Cortex of kidney (tissue), 1 donor: ENCODE measurements at places on chromosomes 2 and 18.

- no peak for DNase-seq
Observed at GRCh38 chr2:101112772-101113157, 38.4 kb downstream of the TBC1D8 start.

DNA sequence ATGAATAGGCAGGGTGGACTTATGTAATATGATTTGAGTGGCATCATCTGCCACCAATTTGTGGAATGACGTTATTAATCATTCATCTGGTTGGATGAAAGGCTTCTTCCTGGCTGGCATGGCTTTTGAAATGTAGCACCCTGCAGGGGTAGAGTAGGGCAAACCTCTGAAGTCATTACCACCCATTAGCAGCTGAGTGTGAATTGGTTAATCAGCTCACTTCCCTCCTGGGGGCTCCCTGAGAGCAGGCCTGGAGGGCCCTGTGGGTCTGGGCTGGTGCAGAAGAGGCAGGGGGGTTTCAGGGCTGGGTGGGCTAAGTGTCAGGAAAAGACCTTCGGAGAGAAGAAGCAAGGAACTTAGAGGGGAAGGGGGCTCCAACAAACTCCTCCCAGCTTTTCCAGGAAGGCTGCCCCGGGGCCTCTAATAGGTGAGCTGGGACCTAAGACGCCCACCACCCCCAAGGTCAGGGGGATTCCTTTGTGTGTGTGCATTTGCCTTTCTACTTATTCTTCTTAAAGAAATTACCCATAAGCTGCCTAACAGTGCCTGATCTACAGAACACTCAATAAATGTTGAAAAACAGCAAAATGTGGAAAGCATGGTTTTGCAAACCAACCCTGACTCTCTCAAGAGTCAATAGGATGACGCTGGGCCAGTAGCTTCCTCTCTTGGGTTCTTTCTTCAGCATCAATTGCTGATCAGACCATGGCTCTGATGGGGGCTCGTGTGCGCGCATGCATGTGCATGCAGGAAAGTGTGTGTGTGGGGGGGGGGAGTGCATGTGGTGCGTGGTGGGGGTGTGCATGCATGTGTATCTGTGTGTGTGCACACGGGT is 49.7 kb upstream of the ZNF516 start:
- no peak for DNase-seq

DNA sequence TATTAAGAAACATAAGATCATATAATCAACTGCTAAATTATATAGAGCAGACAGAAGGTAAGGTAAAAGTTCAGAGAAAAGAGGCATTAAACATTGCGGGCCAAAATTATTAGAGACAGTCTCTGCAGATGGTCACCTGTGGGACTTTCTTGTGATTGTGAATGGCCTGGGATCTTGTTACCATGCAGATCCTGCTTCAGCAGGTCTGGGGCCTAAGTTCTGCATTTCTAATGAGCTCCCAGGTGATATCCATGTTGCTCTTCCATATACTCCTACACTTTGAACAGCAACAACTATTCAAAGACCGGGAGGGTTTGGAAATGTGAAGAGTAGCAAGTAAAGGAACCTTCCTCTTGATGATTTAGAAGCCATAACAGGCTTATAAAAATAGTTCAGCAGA is 8.5 kb upstream of the ETAA1 start:
- DNase-seq: no peak

GRCh38 chr2:144052083-144052482 is 467.8 kb downstream of the ZEB2 start:
- no peak for DNase-seq

GRCh38 chr2:173556816-173557215 is 202.1 kb downstream of the CDCA7 start:
- DNase-seq: no peak

GRCh38 chr2:43139996-43140621 is 86.3 kb downstream of the ZFP36L2 start:
- no peak for DNase-seq

- DNase-seq: no peak
Observed at GRCh38 chr18:13446610-13447461, 228.3 kb downstream of the LDLRAD4 start.

DNA sequence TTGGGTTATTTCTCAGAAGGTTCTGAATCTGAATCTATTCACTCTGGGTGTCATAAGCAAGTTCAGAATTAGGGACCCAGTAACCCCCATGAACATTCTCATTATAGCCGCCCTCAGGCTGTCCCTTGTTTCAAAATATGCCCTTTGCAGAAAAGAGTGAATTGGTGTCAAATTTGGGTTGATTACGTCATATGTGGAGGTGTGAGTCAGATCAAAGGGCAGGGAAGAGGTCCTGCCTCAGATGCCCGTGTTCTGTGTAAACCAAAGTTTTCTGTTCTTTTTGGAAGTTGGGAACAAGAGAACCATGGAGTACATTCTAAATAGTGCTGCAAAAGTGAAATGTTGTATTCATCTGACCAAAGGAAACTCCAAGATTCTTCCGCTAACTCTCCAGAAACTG is 5.8 kb downstream of the FAM110C start:
- DNase-seq: no peak

GRCh38 chr2:100754951-100755350 is 65.0 kb upstream of the NPAS2 start:
- DNase-seq: no peak

DNA sequence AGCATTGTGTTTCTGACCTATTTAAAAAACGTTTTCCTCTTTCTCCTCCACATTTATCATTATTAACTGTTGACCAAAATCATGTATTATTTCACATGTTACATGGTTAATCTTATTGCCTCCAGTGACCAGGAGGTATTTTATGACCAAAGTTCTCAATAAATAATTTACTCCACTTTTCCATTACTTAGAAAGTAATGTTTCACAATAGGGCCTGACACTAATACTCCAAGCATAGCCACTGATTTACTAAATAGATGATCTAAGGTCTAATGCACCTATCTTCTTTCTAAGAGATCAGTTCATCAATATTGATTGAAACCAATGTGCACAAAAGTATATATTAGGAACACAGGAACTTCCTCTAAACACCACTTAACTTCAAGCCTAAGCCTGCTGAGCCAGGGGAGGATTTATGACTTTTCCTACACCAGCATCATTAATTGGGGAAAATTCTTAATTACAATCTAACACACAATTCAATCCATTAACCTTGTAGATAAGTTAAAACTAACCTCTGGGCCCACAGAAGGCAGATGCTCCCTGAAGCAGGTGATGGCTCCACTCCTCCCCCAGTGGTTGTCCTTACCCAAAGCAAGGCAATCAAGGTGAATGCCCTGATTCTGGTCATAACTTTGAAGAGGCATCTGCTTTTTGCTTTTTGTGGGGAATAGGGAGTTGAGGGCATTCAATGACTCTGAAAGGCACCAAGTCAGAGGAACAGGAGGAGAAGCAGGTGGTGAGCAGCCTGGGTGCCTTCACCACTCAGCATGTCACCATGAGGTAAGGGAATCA is 33.9 kb downstream of the RBMS1 start:
- no peak for DNase-seq

DNA sequence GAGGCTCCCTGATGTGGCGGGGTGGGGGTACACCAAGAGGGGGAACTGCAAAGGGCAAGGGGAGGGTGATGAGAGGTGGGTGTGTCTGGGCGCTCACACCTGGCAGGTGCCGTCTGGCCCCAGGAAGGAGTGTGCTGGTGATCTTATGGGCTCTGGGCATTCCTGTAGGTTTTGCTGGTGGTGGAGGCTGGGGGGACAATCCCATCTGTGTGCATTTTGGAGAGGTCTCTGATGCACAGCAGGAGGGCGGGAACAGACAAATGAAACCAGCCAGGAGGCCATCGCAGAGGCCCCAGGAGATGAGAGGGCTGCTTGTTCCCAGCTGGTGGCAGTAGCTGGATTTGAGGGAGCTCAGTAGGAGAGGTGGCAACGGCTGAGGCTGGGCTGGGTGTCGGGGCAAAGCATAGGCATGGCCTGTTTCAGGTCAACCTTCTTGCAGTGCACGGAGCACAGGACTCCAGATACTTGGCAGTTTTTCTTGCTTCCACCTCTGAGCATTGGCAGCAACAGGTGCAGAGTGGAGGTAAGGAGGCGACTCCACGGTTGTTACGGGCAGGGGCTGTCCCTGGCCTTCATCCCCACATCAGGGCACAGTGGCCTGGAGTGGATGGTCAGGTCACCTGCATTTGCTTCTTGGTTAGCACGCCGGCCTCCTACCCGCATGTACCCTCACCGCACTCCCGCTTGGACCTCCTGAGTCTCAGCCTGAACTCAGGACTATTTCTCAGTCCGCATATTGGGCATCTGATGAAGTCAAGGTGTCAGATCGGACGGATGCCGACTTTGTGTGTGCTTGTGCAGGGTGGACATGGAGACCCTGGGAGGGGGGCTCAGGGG is 194.2 kb upstream of the HDAC4 start:
- DNase-seq: no peak

DNA sequence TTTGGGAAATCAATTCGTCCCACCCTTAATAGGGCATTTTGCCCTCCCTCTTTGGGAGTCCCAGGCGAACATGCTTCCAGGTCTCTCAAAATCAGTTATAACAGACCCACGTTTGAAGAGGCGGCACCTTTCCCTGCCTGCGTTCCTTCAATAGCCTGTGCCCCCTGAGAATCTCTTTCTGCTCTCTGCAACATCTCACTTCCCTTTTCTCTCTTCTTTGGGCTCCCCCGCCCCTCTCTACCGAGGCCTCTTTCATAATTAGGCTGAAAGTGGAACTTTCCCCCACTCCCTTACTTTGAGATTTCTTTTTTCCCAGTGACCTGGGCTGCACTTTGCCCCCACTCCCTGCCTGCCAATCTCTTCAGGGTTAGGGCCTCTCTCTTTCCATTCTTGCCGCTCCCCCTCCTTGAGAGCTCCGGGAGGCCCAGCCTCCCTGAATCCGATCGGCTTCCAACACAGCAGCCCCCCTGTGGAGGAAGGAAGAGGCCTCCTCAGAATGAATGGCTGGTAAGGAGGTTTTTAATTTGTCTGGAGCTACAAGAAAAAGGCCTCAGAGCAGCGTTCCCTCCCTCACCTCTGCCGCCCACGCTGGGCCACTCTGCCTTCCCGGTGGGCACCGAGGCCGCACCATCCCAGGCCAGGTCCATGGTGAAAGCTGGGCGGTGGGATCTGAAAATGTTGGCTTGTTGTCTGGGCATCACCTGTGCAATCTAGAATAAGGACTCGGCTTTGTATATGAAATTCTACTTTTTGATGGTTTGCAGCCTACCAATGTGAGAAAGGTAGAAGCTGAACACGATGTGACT is 162.6 kb upstream of the SIX3 start:
- DNase-seq: no peak

DNA sequence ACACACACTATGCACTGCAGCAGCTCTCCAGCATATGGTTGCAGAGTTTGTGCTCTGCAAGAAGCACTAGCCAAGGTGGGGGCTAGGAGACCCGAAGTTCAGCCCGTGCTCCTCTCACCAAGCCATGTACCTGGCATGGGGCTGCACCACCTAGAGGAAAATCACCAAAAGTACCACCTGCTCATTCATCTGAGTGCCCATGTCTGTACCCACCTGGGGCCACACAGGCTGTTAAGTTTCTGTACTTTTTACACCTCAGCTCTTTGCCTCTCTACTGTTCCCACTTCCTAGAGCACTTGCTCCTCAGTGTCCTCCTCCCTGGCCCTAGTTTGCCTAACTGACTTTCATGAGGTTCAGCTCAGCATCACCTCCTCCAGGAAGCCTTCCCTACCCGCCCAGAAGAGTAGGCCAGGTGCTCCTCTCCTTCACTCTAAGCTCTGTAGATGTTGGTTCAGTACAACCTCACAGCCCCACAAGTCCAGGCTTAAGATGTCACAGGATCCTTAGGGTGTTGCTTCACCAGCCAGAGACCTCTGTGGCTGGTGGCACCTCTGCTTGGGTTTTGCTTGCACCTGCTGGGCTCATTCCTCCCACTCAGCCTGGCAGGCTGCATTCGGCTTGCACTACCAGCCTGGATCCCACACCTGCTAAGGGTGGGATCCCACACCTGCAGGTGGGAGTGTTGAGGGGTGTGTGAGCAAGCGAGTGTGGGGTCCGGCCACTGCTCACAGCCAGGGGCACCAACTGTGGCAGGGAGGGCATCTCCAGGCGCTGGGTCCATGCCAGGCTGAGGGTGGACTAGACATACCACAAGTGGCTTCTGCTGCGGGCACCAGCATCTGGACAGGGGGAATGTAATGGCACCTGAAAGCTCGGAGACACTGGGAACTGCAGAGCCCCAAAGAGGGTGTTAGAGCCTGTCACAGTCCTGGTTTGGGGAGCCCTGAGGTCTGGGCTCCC is 10.2 kb upstream of the TFCP2L1 start:
- no peak for DNase-seq

DNA sequence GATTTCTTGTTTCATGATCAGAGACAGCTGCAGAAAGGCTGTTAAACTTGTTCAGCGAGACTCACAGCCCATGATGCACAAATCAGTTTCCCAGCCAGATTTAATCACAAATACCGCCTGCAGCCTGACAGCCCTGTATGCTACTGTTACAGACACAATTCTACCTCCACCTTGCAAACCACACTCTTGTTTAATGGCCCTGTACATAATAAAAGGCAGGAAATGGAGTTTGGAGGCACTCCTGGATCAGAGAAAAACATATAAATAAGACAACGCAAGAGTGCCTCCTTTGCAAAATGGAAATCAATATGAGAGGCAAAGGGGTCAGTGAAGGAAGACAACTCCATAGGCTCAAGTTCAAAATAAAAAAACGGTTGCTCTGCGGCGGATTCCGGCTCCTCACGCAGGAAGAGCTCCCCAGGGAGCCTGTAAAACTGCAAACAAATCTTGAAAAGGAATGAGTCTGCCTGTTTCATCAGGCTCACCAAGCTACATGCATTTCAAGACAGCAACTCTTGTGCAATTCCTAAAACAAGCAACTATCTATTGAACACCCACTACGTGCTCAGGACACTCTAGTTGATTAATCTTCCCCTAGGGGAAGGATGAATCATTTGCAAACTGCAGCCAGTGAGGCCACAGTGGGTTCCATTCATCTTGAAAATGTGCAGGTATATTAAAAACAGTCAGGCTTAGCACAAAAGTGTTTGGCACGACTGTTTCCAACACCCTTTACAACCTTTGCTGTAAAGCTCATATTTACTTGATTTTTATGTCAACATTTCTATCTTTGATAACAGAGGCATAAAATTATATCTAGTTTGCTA is 37.5 kb downstream of the TBC1D8 start:
- no peak for DNase-seq

DNA sequence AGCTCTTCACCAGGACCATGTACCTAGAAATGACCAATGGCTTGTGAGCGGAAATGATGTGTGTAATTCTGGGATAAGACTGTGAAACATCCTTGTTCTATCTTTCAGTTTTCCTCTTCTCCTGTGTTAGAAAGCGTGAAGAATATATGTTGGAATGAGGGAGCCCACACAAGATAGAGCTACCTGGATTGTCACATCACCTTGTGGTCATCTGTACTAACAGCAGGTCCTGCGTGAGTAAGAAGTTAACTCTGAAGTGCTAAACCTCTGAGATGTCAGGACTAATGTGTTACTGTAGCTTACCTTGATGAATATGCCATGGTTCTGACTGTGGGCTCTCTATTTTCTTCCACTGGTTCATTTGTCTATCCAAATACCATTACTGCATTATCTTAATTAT is 75.6 kb downstream of the FASTKD2 start:
- DNase-seq: no peak

- DNase-seq: no peak
Observed at GRCh38 chr2:152549423-152549822, 167.8 kb downstream of the PRPF40A start.

- no peak for DNase-seq
Observed at GRCh38 chr2:156476850-156477206, 40.6 kb downstream of the GPD2 start.

- DNase-seq: no peak
Observed at GRCh38 chr2:74375838-74376237, 4.3 kb downstream of the DCTN1 start.

GRCh38 chr18:25144820-25145219 is 207.1 kb downstream of the ZNF521 start:
- no peak for DNase-seq

- no peak for DNase-seq
Observed at GRCh38 chr2:37418956-37419355, 74.5 kb downstream of the QPCT start.
